ENCODE measurements at places on chromosomes 7 and 10. TPM values are rescaled to one million over a fixed set of nuclear protein-coding genes. Genes with fewer than 3 reads are reported as not detected.

The FZD1 gene
- 7.2 TPM for total RNA-seq

The ANKRD26 gene
- 4.1 TPM for total RNA-seq

DNA sequence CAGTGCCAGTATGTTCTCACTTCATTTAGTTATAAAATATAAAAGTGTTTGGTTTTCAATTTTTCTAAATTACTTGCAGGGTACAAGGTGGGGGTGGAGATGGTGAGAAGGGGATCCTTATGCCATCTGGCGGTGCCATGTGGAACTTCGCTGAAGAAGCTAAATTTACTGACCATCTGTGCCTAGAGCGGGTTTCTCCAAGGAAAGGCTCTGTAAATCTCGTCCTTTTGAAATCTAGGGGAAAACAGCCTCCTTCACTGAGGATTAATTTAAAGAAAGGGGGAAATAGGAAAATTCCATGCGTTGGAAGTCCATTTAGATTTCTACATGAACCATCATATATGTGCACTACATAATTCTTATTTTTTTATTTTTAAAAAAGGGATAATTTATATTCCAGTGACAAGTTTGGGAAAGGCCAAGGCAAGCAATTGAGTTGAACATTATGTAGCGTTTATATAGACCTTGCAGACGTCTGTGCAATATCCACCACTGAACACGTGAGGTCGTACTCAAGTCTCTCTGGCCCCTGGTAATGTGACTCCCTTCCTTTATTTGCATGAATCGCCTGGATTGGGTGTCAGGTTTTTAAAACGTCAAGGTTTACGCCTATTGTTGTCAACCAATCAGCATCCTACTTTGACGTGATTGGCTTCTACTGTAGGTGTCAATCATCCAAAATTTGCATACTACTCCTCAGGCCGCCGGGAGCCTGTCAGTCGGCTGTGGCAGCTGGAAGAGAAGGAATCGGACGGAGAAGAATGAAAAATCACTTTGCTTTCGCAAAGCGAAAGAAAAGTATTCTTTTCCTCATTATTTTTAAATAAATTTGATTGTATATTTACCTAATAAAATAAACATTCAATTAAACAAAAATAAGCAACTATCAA lies 297.1 kb upstream of the NFE2L3 start:
- peak; percentile 93 for DNase-seq

GRCh38 chr7:28217143-28217542 lies 36.5 kb upstream of the JAZF1 start:
- no peak for DNase-seq

DNA sequence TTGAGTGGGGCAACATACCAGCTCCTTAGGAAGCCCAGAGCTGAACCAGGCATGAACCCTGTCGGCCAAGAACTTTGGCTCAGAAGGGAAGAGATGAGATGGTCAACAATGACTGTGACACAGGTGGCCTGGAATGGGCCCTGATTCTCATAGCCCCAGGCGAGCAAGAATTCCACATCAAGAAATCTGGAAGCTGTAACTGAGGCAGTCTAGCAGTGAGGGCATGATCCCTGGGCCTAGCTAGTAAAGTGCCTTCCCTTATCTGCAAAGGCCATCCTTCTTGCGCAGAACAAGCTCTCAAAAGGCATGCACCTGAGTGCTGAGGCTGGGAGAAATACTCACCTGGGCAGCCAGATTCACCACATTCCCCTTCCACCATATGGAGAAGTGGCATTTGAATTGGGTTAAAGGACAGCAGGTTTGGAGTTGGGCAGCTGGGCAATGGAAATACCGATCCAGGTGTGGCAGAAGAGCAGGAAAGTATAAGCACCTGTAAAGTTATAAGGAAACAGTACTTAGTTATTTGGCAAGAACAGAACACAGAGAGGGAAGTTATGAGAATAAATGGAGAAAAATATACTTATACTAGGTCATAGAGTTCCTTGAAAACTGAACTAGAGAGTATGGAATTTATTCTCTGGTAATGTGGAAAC lies 78.6 kb upstream of the CAPZA2 start:
- DNase-seq = no peak

The NRG3 gene
- 0.27 TPM for total RNA-seq

GRCh38 chr7:36264913-36265516 lies 112.0 kb downstream of the EEPD1 start:
- DNase-seq = no peak

The FAM25C gene
- total RNA-seq = not detected

DNA sequence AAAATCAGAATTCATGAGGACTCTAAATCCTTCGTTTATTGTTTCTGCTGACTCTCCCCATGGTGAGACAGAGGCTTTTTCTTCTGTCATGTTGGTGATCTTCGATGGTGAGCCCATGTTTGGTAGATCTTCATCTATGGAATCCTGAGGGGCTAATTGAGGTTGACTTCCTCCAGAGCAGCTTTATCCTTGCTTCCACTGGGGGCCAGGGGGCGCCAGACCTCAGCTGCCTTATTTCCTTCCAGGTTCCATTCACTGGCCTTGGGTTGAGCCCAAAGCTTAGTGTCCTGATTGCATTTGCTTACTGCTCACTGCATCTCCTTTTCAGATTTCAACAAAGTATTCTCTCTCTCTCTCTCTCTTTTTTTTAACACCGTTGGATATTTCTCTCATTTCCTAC lies 80.7 kb downstream of the GCC1 start:
- no peak for DNase-seq

The AGAP5 gene
- total RNA-seq = 4.8 TPM

The FAM131B gene
- 5.7 TPM for total RNA-seq

The CRYGN gene
- not detected for total RNA-seq

The SLC35B4 gene
- total RNA-seq = 19.9 TPM

DNA sequence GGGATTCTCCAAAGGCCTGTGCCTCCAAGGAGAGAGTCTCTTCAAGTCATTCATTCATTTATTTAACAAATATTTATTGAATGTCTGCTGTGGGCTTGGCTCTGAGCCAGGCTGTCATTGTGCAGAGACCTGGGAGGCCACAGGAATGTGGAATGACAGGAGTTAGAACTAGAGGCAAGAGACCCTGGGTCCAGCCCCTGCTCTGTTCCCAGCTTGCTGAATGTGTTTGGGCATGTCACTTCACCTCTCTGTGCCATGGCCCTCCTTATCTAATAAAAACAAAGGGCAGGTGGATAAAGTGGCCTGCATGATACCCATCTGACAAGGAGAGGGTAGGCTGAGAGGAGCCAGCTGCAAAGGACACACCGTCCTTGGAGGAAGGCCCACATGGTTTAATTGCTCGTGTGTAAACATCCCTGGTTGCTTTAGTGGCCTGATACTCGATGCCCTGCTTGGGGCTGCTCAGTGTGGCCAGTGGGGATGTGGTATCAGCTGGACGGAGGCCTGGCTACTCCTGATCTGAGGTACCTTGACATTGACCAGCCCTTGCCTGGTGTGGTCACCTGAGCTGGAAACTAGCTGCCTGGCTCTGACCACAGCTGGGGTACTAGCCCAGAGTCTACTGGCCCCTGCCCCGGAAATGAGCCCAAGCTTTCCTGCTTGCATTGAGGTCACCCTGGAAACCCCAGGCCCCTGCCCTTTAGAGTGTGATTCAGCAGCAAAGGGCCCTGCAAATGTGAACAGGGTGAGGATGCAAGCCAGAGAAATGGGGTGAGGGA lies 116.2 kb downstream of the CDH23 start:
- no peak for DNase-seq

- no peak for DNase-seq
Measured at GRCh38 chr10:129224065-129224464, 243.0 kb upstream of the MGMT start.

DNA sequence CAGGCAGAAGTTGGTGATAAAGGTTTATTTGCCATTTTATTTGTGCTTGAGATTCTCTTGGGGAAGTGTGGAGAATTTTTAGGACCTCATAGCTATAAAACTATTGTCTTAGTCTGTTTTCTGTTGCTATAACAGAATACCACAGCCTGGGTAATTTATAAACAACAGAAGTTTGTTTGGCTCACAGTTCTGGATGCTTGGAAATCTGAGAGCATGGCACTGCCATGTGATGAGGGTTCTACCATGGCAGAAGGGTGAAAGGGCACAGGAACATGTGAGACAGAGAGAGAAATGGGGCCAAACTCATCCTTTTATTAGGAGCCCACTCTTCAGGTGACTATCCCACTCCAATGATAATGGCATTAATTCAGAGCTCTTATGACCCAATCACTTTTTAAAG lies 12.3 kb downstream of the SUN3 start:
- no peak for DNase-seq

The MICU1 gene
- total RNA-seq = 51.8 TPM

DNA sequence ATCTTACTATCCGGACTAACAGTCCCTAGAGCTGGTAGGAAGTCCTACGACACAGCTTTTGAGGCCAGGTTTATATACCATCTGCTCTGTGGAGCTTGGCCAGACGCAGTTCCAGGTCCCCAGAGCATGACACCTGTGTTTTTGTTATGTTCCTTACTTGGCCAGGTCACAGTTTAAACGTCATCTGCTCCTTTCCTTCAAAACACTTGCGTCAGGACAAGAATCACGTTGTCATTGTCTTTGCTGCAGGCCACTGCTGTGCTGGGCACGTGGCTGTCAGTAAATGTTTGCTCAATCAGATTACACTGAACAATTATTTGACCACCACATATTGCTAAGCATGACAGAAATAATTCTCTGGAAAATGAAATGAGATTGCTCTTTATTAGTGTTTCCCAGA lies 23.9 kb downstream of the SLC18A2 start:
- no peak for DNase-seq

DNA sequence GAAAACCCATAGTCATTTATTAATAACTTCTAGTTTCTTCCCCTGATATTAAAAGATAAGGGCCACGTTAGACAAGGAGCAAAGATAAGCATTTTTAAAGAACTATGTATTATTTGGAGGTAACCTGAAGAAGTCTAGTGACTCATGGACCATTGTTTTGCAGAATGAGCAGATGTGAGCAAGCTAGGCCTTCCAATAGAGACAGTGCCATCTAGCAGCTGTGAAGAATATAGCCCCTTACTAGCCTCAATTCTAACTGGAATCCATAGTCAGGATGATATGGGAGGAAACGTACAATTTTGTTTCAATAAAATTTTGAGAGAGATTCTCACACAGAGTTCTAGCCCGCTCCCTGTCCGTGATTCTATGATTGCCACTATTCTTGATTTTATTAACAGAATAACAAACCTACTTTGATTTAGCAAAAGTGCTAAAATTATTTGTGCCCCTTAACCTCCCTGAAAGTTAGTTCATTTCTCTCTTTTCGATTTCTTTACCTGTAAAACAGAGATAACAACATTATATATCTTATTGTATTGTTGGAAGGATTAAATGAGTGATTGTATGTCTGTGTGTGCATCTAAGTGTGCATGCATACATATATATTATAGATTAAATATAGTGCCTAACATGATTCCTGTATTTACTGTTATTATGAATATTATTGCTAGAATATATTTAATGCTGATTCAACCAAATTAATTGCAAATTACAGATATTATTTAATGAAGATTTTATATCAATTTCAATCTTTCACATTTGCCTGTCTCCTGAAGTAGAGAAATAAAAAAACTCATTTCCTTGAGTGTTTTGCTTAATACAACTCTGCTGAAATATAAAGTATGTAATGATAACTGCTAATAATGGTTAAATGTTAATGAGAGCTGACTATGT lies 22.7 kb downstream of the FAM237B start:
- no peak for DNase-seq

DNA sequence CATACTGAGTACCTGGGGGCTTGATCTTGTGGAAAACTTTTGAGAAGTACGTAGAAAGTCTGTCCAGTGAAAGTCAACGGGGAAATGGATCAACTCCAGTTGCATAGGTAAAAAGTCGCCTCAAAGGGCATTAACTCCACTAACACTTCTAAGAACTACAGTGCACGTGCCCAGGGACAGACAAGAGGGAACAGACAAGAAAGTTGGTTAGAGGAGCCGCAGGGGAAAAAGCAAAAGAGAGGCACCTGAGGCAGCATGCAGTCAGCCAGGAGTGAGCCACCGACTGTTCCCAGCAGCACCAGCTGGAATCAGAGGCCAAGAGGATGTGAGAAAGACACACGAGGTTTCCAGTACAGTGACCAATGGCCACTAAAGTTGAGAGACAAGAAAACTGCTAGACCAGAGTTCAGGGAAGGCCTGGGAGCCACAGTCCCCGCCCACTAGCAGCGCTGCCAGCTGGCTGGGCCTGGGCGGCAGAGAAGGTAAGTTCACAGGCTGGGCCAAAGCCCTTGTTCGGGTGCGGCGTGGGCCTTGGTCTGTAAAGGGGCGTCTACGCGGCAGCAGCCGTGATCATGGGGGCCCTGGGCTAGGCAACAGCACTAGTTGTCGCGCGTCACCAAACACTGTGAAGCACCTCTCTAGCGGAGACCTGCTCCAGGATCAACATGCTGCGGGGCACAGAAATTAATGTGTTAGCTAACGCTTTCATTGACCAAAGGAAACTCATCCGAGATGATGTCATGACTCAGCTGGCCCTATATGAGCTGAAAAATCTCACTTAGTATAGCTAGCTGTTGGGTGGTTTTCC lies 14.0 kb downstream of the ITGB1 start:
- DNase-seq = no peak

- no peak for DNase-seq
Measured at GRCh38 chr10:72736176-72736827, 44.4 kb downstream of the MCU start.

GRCh38 chr7:16889305-16889704 lies 7.5 kb upstream of the AGR3 start:
- DNase-seq = no peak

The GPRIN2 gene
- total RNA-seq = 3.5 TPM

DNA sequence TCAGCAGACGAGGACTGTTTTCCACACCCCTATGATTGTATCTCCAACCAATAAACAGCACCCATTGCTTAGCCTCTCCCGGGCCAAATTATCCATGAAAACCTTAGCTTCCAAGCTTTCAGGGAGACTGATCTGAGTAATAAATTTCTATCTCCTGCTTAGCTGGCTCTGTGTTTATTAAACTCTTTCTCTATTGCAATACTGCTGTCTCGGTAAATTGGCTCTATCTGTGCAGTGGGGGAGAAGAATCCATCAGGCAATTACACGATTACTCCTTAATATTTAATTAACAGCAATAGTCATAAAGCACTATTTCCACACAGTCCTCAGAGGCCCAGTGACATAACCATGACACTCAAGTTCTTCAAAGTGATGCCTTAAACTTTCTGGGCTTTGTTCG lies 1122.8 kb downstream of the TYW1 start:
- DNase-seq = no peak

The PHKG1 gene
- 0.97 TPM for total RNA-seq

- DNase-seq = no peak
Measured at GRCh38 chr10:31593124-31593523, 274.1 kb downstream of the ZEB1 start.

GRCh38 chr10:72308320-72308987 lies 34.7 kb downstream of the DDIT4 start:
- DNase-seq = peak; percentile 66

DNA sequence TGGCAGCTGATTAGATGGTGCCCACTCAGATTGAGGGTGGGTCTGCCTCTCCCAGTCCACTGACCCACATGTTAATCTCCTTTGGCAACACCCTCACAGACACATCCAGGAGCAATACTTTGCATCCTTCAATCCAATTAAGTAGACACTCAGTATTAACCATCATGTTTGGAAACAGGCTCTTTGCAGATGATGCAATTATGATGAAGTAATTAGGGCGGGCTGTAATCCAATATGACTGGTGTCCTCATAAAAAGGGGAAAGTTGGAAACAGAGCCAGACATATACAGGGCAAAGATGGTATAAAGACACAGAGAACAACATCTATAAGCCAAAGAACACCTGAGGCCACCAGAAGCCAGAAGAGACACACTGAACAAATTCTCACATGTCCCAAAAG lies 658.6 kb downstream of the CCSER2 start:
- DNase-seq = no peak
